ENCODE measurements at places on chromosomes 7 and 10.

- DNase-seq, result no peak
Observed at GRCh38 chr7:9600974-9601373, 1167.6 kb downstream of the NXPH1 start.

- no peak for DNase-seq
Observed at GRCh38 chr10:108612485-108612884, 1310.8 kb downstream of the XPNPEP1 start.

- DNase-seq, result no peak
Observed at GRCh38 chr10:110036640-110037039, 28.9 kb downstream of the ADD3 start.

- DNase-seq, result no peak
Observed at GRCh38 chr10:30493609-30494530, 59.9 kb downstream of the MAP3K8 start.

DNA sequence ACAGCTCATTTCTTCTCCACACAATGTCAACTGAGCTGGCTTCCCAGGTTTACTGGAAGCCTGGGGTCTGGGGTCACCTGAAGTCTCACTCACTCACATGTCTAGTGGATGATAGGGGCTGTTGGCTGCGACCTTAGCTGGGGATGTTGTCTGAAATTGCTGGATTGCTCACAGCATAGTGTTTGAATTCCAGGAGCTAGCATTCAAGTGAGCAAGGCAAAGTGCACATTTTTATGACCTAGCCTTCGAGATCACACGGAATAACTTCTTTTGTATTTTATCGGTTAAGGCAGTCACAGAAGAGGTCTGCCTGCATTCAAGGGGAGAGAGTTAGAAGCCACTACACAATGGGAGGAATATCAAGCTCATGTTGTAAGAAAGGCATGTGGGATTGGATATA is 3.6 kb downstream of the TEX47 start:
- no peak for DNase-seq

DNA sequence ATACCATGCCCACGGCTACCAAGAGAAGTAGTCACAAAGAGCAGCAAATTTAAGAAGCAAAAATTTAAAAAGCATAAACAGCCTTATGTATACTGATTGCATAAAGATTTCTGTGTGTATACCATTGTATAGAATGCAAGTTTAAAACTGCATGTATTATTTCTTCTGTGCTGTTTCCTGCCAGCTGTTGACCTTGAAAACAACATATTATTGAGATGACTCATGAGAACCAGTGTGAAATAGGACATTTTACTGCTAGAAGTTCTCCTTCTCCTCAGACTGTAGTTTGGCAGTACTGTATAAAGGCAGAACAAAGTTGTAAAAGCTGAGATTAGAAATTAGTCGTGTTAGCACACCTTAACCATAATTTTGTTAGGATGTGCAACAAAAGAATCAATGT is 42.3 kb upstream of the SGCE start:
- DNase-seq, result no peak

- DNase-seq, result no peak
Observed at GRCh38 chr10:87966459-87966858, 103.0 kb downstream of the PTEN start.

DNA sequence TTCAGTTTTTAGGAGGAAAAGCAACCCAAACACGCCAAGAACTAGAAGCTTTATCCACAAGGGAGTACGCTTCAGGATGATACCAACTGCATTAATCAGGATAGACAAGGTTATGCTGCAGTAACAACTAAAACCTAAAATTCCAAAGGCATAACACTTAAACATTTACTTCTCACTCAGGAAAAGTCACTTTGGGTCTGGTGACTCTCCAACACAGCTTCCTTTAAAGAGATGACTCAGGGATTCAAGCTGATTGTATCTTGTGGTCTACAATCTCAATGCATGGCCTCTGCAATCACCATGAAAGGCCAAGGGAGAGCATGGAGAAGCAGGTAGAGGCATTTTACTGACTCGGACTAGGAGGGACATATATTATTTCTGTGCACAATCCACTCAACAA is 315.8 kb downstream of the KCNMA1 start:
- DNase-seq, result no peak

- DNase-seq, result no peak
Observed at GRCh38 chr7:103025341-103025740, 49.3 kb downstream of the FBXL13 start.

DNA sequence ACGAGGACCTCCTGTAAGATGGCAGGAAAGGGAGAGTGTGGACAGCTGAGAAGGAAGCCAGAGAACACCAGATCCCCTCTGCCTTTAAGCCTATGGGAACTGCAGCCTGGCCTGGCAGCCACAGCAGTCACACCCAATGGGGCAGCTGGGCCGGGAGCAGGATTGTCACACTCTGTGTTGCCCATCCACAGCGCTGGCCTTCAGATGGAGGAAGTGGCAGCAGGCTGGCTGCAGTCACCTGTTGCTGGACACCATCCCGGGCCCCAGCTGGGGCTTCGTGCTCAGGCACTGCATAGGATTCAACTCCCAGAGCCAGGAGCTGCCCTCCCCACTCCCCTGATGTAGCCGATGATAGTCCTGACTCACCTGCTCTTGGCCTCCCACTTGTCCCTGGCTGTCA is 114.4 kb downstream of the COL13A1 start:
- no peak for DNase-seq

GRCh38 chr7:87202705-87203104 is 16.8 kb downstream of the TMEM243 start:
- DNase-seq, result no peak

- DNase-seq, result no peak
Observed at GRCh38 chr10:113028456-113029440, 78.7 kb downstream of the TCF7L2 start.

- no peak for DNase-seq
Observed at GRCh38 chr10:104777086-104777799, 136.2 kb downstream of the SORCS3 start.

DNA sequence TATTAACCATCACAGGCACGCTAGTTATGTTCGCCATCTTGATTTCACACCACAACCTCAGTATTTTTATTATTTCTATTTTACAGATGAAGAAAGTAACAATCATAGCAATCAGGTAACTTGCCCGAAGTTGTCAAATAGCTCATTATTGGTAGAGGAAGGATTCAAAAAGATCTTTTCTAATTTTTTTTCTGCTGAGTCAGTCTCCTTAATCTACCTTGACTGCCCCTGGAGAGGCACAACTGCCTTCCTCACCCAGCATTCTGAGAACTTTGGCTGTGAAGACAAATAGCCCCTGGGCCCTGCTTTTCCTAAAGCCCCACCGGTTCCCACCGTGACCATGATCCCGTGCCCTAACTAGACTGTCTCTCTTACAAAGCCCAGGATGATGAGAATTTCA is 99.2 kb downstream of the TRIL start:
- DNase-seq, result no peak

- no peak for DNase-seq
Observed at GRCh38 chr7:53094827-53095226, 59.4 kb downstream of the POM121L12 start.

DNA sequence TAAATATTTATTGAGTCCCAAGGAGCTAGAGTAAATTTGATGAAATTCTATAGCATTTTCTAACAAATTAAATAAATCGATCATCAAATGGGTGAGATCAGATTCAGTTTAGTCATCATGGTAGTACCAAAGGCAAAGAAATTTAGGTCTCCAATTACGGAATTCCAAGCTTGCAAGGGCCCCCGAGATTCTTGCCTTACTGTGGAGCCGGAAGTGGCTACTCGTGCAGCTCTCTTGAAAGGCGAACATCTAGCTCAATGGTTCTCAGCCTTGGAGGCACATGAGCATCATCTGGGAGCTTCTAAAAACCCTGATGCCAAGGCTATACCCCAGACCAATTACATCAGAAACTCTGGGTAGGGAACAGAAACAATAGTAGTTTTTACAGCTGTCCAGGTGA is 117.9 kb upstream of the PRR15 start:
- DNase-seq, result no peak

- no peak for DNase-seq
Observed at GRCh38 chr10:6917125-6917524, 337.0 kb upstream of the PRKCQ start.

- no peak for DNase-seq
Observed at GRCh38 chr7:126776498-126776897, 476.2 kb downstream of the GRM8 start.

GRCh38 chr7:92075455-92076158 is 58.7 kb downstream of the CYP51A1 start:
- DNase-seq, result no peak

DNA sequence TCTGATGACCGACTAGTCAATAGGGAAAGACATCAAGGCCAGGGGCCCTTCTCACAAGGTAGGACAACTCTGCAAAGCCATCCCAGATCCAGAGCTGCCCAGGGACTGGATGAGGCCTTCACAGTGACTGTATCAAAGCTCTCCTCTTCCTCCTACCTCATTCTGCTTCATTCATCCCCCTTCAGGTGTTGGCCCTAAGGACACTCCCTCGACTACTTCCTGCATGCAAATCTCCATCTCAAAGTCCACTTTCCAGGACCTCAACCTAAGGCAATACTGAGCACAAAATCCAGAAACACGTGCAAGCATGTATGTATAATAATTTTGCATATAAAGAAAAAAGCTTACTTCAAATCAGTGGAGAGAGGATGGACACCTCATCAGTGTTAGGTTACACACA is 25.1 kb downstream of the DPY19L1 start:
- DNase-seq, result no peak

GRCh38 chr10:97960269-97961056 is 70.0 kb downstream of the CRTAC1 start:
- no peak for DNase-seq

DNA sequence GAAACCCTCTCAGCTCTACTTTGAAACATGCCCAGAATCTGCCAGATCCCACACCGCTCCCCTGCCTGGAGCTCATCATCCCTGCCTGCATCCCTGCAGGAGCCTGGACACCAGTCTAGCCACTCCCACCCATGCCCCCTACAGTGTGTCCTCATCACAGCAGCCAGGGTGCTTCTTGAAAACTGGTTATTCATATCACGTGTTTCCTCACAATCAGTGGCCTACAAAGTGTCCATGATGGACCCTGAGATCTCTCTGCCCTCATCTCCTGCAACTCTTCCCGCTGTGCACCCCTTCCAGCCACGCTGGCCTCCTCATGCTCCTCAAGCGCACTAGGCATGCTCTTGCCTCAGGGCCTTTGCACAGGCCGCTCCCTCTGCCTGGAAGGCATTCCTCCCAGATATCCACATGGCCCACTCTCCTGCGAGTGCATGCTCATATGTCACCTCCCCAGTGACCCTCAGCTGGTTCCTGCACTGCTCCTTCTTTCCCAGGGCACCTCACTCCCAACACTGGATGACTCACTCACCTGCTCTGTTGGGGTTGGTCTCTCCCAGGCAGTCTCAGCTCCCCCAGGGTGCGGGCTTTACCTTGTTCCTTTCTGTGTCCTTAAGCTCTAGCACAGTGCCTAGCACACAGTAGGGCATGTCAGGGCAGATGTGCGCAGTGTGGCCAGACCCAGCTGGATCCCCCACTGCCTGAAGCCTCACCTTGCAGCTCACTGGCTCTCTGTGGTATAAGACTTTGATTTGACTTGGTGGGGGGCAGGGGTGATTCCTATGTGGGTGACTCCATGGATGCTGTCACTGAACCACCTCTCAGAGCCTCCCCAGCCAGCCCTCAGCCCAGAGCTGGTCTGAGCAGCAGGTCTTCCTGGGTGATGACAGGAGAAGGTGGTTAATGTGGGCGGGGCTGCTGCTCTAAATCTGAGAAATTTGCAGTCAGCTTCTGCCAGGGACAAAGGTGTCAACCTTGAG is 37.3 kb downstream of the CDH23 start:
- no peak for DNase-seq

Measured in stimulated activated CD8-positive, alpha-beta memory T cell treated with anti-CD3 and anti-CD28 coated beads, Interleukin-4, amount 100 ng/mL, for 1 hour (primary cell).